Left renal pelvis (tissue), 4 donors: ENCODE measurements at places on chromosomes 3 and 15.

- no peak for DNase-seq
Observed at GRCh38 chr15:62046078-62046743, 14.0 kb downstream of the VPS13C start.

DNA sequence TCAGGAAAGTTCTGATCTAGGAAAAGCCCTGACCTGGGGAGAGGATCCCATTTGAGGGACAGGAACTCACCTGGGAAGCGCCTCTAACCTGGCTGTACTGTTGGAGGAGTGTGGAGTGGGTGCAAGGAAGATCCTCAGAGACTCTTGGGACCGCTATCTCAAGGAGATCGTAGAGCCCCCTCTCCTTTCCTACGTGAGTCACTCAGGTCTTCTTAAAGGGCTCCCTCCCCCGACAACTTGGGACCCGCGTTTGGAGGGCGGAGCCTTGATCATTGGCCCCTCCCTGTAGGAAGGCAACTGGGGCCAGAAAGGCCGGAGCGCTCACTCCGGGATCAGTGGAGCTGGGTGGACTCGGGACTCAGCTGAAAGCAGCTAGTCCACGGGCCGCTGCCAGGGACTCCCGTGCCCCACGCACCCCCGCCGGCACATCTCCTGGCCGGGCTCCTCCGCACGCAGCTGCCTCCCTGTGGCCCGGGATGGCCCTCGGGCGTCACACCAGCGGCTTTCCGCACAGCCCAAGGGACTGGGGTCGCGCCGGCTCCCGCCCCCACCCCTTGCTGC, 520 bp downstream of the SLC26A6 start:
- no peak for DNase-seq

- no peak for DNase-seq
Observed at GRCh38 chr3:105429034-105429762, 62.5 kb downstream of the ALCAM start.

GRCh38 chr15:35182841-35183479, 97.9 kb upstream of the NANOGP8 start:
- DNase-seq = no peak

DNA sequence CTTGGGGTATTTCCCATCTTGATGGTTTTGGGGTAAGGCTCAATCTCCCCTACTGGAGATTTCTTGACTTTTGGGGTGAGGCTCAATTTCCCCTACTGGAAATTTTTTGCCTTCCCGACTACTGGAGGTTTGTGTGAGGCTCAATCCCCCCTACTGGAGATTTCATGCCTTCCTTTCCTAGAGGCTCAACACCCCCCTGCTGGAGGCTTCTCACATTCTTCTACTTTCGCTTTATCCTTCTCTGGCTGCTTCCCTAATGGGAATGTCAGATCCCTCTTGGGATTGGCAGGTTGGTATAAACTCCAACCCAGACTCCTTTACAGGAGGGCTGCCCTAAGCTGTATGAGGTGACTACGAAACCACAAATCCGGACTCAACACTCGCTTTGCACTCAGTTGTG, 49.2 kb downstream of the KATNBL1 start:
- no peak for DNase-seq

- no peak for DNase-seq
Observed at GRCh38 chr3:72487946-72488737, 360.1 kb downstream of the SHQ1 start.

DNA sequence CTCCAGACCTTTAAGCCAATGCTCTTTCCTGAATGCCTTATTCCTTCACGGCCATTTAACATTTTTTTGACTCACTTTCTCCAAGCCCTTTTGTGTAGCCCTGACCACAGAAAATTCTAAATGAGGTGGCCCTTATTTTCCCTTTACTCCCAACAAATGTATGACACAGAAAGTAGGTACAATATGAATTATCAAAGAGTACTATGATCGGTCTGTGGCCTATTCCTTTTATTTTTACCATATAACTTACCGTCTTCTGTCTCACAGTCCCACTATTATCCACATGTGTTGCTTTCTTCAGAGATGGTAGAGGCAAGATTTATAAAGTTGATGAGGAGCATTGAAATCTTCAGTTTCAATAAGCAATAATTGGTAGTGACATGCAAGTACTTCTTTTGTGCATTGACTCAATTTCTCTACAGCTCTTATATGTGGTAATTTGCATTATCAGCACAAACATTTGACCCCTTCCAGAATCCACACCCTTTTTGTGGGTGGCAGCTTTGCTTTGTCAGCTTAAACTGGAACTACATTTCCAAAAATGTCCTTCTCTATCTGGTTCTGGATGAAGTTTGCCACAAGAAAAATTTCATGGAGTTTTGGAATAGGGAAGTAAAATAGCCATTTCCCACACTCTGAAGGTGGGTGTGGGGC, 143.8 kb upstream of the GADL1 start:
- DNase-seq = no peak

DNA sequence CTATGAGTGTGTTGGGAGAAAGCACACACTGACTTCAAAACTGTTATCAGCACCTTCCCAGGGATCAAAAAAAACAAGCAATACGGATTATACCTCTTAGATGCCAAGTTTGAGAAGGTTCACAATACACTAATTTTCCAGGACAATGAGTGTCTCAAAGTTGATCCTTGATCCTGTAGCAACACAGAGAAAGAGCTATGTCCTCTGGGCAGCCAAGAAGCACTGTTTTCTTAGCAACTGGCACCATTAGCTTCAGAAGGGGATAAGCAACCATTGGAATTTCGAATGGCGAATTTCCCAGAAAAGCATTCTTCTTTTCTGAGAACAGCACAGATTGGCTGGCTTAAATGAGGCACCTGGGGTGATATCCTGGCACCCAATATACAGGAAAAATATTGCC, 270.3 kb upstream of the RORA start:
- no peak for DNase-seq

DNA sequence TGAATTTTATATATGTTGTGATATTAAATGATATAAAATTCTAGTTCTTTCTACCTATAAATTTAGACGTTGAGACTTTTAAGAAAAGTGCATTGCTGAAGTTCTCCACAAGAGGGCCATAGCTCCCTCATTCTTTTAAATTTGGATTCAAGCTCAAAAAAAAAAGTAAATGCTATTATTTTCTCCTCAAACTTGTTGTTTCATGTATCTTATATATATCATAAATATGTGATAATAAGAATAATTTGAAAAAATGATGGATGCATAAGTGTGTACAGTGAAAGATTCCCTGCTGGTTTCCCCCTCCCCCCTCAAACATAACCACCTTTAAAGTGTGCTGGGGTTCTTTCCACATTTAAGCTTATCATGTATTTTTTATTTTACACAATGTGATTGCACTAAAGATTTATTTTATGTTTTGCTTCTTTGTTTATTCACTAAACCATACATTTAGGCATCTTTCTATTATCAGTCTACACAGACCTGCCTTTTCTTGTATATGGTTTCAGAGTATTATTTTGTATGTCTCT, 769.4 kb upstream of the GOLIM4 start:
- DNase-seq = no peak

DNA sequence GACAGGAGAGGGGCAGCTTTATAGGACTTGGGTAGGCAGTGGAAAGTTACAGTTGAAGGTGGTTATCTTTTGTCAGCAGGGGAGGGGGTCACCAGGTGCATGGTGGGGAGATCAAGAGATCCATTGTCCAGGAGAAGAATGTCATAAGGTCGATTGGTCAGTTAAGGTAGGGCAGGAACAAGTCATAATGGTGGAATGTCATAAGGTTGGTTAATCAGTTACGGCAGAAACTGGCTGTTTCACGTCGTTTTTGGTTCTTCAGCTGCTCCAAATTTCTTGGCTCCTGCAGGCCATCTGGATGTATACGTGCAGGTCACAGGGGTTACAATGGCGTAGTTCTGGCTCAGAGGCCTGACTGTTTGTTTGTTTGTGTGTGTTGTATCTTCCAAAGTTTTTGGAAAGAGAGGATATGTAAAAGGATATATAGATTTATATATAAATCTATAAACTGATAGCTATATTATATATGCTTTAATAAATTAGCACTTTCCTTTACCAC, 565.1 kb downstream of the ZNF385D start:
- no peak for DNase-seq

GRCh38 chr3:157447026-157447694, 10.5 kb downstream of the PTX3 start:
- DNase-seq = no peak

GRCh38 chr3:48402281-48402732, 27.6 kb downstream of the PLXNB1 start:
- no peak for DNase-seq

GRCh38 chr3:109973733-109974132, 636.4 kb upstream of the DPPA4 start:
- DNase-seq = no peak

DNA sequence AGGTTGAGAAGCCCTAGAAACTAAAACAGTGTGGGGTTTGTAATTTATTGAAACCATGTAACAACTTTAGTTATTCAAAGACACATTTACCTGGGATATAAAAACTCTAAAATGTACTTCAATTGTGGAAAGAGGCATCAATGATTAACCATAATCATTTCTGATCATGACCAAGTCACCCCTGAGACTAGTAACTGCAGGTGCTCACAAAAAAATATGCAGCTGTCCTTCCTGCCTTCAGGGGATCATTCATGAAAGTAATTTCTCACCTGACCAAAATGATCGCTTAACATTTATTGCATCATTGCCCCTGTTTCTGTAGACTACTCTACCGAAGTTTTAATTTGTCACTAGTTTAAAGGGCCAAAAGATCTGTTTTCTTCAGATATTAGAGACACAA, 9.0 kb downstream of the ACP3 start:
- DNase-seq = no peak

DNA sequence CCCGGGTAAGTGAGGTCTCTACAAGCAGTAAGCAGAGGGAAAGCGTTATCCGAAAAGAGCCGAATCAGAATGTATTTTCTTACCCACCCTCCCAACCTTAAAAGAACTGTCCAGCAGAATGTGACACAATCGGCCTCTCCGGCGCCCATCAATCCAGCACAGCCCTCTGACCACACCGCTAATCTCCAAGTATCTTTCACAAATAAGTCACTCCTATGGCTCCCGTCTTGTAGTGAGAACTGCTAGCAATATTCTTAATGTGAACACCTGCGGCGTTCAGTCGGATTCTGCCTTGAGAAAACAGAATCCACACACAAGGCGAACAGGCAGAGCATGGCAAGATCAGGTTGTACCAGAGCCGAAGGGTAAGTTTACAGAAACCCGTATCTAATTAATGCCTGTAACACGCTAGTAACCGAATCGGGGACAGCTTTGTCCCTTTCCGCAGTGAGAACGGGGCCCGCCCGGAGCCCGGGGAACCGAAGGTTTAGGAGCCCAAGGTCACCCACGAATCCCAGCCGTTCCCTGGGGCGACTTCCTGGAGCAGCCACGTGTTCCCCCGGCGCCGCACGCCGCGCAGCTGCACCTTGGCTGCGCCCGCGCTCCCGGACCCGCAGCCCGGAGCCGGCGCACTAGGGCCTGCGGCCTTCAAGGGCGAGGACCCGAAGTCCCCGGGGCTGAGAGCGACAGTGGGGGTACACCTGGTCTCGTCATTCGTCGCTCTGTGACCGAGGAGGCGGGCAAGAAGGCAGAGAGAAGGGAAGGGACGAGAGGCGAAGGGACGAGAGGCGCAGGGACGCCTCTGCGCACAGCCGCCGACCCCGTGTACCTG, 672 bp downstream of the TFRC start:
- DNase-seq = no peak

DNA sequence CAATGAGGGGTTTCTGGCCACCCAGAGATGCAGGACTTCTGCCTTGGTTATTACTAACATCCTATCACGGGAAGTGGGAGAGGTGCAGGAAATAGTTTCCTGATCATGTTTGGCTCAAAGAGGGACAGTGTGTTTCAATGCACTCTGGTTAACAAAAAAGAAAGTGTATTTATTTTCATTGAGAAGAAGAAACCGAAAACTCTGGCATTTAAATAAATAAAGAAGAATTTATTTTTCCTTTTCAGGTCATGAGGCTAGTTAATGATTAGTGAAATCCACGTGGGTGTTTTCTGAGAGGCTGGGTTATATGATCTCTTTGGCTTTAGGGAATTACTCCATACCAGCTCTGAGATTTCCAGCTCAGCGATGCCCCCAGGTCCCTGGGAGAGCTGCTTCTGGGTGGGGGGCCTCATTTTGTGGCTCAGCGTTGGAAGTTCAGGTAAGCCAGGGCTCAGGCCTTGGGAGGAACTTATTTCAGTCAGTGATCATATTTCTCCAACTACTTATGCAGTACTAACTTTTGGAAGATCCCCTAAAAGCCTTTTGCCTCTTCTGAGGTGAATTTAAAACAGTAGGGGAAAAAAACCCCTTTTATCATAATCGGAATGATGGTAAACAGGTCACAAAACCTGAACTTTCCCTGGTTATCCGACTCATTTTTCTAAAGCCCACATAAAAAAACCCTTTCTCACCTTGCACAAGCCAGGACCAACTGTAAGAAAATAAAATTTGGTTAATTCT, at the start of gene PLA1A:
PLA1A (plus strand) TSS at position 338 of the 741 bp plus-strand sequence; CDS start at position 367, 29 bp downstream.
- DNase-seq = no peak

DNA sequence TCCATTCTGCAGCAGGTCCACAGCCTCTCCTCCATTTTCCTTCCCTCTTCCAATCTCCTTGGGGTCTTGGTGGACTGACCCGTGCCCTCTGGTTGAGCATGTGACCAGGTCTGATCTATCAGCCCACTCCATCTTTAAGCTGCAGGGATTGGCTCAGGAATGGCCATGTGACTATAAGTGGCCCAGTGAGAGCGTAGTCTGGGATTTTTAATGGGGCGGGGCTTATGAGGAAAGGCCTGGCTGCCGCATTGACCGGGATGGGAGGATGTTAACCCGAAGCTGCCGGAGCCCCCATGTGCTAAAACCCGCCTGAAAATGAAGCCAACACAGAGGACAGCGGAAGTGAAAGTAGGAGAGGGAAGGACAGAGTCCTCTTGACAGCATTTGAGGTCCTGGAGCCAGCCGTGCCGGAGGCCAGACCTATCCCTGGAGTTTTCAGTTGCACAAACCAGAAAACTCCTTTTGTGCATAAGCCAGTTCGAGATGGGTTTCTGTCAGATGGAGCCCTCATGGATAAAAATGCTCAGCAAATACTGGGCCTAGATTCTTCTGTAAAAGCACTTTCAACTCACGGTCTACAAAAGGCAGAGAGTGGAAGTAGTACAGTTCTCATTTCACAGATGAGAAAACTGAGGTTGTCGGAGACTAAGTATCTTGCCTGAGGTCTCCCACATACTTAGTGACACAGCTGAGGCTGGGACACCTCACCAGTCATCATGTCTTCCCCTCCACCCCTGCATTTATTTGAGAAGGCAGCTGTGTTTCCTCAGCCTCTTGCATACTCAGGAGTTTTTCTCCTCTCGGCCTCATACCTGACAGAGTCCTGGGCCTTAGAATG, 61.9 kb downstream of the ATP2B2 start:
- no peak for DNase-seq

GRCh38 chr15:23866832-23867231, 179.7 kb upstream of the NDN start:
- DNase-seq = no peak

- no peak for DNase-seq
Observed at GRCh38 chr15:81108427-81108826, 25.6 kb upstream of the CFAP161 start.
